ENCODE measurements at places on chromosomes 2 and 18.

- DNase-seq = no peak
Measured at GRCh38 chr2:1709946-1710560, 34.3 kb downstream of the PXDN start.

DNA sequence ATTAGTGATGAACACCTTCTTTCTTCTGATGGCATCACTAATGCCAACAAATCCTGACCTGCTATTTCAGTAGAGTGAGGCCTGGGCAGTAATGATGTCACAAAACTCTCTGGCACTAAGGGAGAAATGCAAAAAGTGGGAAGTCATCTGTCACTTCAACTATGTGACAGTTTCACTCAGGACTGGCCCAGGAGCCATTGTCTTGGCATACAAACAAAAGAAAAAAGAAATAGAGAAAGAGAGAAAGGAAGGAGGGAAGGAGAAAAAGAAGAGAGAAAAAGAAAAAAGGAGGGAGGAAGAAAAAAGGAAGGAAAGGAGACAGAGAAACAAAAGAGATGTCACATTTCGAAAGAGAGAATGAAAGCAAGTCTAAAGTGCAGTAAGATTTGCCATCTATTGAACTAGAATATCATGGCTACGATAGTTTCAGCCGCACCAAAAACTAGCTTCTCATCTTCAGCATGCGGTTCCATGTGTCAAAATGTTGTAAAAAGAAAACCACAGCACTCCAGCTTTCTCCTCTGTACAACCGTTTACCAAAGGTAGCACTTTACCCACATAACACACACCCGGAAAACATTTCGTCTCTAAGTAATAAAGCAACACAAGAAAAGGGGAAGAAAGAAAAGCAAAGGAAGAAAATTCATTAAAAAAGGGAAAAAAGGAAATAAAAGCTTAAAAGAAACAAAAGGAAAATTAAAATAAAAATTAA is 50.1 kb downstream of the CD226 start:
- DNase-seq = no peak

- DNase-seq = no peak
Measured at GRCh38 chr18:55268628-55269275, 309.5 kb upstream of the CCDC68 start.

GRCh38 chr2:39706312-39706711 is 40.6 kb downstream of the TMEM178A start:
- no peak for DNase-seq
